ENCODE measurements at places on chromosomes 1 and 21. TPM values are rescaled to one million over a fixed set of nuclear protein-coding genes. Genes with fewer than 3 reads are reported as not detected.

GRCh38 chr1:162823771-162824525 is 33.4 kb downstream of the HSD17B7 start:
- no peak for DNase-seq

Gene C4BPA
- total RNA-seq, result 0.39 TPM

DNA sequence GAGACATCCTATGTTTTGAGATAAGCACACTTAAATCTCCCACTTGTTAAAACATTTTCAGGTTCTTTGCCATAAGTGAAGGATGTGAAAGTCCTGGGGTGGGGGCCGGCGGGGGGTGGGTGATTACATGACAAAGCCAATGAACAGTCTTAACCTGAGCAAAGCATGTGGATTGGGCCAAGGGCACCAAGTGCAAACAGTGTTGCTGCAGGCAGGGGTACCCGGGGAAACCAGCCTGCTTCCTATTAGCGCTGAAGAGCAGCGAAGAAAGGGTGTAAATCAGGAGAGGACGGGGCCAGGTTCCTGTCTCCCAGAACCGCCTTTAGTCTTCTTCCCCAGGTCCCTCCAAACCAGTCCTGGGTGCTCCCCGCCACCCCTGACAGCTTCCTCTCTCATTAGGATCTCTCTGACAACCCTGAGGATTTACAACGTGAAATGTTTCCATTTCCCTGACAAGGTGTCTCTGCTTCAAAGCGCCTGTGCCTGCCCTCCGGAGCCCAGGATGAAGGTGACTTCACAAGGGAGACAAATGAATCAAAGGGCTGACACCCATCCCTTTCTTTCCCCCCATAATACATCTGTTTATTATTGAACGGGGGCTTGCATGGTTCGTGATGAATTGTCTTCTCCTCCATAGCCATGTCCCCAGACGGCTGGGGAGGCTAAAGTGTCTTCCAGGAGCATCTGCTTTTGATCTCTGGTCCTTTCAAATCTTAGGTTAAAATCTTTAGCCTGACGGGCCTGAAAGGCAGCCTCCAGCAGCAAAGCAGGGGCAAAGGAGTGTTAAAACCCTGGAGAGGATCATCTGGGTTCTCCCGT is 109.5 kb downstream of the TRABD2B start:
- DNase-seq, result no peak

Gene CBR3
- total RNA-seq, result 2.4 TPM

DNA sequence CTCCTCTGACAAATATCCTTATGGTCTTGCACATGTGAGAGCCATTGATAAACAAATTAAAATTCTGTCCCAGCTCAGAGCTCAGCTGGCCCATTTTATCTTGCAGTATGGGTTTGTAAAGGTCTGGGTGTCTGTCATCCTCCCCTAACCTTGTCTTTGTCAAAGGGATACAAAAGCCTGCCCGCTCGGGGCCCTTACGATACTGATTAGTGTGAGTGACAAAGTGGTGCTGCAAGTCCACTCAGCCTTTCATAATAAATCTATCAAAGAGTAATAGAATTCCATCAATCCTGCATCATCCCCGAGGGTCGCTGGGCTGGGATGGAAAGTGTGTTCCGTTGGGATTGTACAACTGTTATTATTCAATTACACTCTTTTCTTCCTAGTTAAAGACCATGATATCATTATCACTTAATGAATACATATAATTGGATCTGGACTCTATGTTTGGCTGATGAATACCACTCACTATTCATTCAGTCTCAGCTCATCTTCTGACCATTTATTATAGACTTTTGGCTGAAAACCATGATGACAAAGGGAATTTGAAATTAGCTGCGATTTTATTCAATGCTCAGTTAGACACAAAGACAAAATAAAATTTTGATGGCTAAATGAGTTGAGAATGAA is 122.5 kb upstream of the FOXD3 start:
- DNase-seq, result no peak

DNA sequence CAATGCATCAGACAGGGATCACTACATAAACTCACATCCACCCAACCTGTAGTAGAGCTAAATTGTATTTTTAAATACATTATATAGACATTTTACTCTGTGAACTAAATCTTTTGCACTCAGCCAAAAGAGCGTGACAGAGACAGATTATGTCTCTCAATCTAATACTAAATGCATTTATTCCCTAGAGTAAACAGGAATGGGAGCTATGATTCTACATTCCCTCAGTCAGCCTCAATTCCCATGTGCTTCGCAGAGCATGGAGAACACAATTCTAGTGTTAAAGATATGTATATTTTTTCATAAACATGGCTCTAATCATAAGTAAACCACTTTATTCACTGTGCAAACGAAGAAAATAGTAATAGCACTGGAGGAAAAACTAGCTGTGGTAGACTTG is 16.5 kb downstream of the PIGK start:
- DNase-seq, result peak; percentile 25

GRCh38 chr1:43947061-43947873 is 517 bp downstream of the IPO13 start:
- DNase-seq, result no peak

Gene CFAP57
- total RNA-seq, result 0.39 TPM

DNA sequence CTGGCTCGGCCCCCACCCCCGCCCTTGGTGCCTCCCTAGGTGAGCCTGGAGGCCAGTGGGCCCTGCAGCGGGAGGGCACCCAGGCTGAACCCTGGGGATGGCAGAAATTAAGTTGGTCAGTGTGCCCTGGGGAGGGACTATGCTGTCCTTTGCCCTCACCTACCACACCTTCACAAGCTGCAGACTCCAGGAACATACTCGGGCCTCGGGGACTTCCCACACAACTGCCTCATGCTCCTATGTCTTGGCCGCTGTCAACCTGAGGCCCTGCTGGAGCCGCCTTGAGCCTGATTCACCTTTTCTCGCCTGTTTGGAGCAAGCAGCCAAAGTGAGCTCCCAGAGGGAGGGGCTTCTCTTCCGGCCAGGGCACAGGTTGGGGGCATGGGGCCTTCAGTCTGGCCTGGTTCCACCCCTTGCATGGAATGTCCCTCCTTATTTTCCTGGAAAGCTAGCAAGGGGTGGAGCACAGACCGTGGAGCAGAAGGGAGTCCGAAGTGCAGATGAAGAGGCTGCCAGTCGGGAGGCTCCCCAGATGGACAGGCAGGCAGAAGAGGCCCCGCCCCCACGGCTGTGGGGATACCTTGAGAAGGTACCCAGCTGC is 24.7 kb downstream of the KNCN start:
- DNase-seq, result no peak

Gene ASB17
- total RNA-seq, result not detected

Gene DLGAP3
- under 0.01 TPM for total RNA-seq

GRCh38 chr1:167173516-167174184 is 47.0 kb upstream of the POU2F1 start:
- no peak for DNase-seq

DNA sequence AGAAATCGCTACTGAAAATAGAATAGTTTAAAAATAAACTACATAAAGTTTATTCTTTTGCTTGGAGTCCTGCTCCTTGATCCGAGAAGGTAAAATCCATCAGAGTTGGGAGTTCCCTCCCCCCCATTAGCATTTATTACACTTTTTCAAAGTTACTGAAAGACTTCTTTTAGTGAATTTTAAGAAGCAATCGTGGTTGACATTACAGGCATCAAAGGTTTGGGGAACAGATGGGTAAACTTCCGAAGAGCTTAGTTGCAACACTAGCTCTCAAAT is 31.0 kb upstream of the NFIA start:
- DNase-seq, result no peak
